ENCODE measurements at places on chromosomes 7 and 10. TPM values are rescaled to one million over a fixed set of nuclear protein-coding genes. Genes with fewer than 3 reads are reported as not detected.

DNA sequence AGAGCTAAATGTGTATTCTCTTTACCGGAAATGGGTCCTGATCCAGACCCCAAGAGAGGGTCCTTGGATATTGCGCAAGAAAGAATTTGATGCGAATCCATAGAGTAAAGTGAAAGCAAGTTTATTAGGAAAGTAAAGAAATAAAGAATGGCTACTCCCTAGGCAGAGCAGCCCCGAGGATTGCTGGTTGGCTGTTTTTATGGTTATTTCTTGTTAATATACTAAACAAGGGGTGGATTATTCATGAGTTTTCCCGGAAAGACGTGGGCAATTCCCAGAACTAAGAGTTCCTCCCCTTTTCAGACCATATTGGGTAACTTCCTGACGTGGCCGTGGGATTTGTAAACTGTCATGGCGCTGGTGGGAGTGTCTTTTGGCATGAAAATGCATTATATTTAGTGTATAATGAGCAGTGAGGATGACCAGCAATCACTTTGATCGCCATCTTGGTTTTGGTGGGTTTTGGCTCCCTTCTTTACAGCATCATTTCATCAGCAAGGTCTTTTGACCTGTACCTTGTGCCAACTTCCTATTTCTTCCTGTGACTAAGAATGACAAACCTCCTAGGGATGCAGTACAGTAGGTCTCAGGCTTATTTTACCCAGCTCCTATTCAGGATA, 60.4 kb downstream of the ARL4A start:
- DNase-seq: no peak

- no peak for DNase-seq
Observed at GRCh38 chr7:15620491-15621185, 58.8 kb upstream of the AGMO start.

ZNF503 gene
- 30.4 TPM for total RNA-seq

SHH gene
- 0.32 TPM for total RNA-seq

TAS2R3 gene
- total RNA-seq: 1.4 TPM

Measured in HCT116 (cell line).